ENCODE measurements at places on chromosomes 11 and 22.

GRCh38 chr22:44217346-44217745 is 36.6 kb downstream of the PARVG start:
- DNase-seq = no peak

GRCh38 chr11:61718046-61718531 is 34.3 kb upstream of the MYRF start:
- no peak for DNase-seq

DNA sequence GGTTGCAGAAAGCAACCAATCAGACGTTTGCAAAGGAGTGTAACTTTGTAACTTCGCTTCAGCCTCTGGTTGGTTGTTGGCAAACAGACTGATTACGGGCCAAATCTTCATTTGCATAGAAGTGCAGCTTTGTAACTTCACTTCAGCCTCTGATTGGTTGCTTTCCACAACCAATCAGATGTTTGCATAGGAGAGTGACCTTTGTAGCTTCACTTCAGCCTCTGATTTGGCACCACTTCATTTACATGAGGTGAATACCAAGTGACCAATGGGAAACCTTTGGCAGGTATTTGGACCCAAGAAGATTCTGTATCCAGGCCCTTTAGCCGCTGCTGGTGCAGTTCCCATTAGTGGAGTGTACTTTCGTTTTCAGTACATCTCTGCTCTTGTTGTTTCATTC is 16.0 kb downstream of the USP47 start:
- no peak for DNase-seq

DNA sequence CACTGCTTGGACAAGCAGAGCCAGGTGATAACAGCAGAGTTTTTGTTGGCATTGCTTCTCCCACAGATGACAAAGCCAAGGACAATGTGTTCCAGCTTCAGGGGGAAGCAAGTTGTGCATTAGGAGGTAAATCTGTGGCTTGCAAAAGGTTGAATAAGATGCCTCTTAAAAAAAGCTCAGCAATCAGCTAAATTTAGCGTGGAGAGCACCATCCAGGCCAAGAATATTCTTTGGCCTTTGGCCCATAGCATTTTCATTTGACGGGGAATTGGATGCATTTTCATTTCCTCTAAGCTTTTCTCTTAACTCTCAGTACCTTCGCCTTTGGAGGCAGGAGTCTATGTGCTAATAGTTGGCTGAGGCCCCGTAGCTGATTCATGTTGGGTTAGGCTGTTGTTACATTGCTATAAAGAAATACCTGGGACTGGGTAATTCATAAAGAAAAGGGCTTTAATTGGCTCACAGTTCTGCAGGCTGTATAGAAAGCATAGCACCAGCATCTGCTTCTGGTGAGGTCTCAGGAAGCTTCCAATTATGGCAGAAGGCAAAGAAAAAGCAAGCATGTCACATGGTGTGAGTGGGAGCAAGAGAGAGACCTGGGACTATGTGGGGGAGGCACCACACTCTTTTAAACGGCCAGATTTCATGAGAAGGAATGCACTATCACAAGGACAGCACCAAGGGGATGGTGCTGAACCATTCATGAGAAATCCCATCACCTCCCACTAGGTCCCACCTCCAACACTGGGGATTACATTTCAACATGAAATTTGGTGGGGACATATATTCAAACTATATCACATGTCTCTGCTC is 350.1 kb upstream of the C11orf87 start:
- no peak for DNase-seq

GRCh38 chr11:119380160-119380826 is 1.2 kb downstream of the USP2 start:
- no peak for DNase-seq

DNA sequence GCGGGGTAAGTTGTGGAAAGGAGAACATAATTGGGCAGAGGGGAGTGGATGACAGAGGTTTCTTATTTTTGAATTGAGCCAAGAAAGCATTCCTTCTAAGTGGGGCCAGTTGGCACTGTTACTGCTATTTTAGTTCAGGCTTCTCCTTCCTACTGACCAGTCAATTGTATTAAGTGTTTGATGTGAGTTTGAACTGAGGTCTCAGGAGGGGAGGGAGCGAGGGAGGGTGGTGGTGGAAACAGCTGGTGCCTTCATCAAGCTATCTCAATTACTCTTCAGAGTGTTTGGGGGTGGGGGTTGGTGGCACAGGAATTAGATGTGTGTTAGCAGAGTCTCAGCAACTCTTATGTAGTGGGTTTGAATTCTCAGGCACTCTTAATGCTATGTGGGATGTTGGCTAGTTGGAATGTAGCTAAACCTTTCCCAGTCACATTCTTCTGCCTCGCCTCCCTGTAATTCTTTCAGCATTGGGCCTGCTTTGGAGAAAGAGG is 14.5 kb downstream of the CTNND1 start:
- DNase-seq = no peak

- no peak for DNase-seq
These were observed 21.2 kb downstream of the PACSIN2 start for GRCh38 chr22:42993651-42994275.

DNA sequence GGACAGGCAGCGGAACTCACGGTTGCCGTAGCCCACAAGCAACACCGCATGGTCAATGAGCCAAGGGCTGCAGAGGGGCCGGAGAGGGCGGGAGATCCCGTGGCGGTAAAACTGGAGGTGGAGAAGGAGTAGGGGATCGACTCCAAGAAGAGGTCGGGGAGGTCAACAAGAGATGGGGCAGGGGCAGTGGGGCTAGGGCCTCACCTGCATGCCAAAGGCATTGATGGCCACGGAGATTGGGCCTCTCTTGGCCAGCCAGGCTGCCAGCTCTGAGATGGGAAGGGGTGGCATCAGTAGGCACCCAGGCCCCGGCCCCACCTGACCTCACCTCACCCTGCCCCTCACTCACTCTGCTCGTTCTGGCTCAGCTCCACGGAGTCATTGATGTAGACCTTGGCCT is 3.9 kb downstream of the CTSF start:
- no peak for DNase-seq

DNA sequence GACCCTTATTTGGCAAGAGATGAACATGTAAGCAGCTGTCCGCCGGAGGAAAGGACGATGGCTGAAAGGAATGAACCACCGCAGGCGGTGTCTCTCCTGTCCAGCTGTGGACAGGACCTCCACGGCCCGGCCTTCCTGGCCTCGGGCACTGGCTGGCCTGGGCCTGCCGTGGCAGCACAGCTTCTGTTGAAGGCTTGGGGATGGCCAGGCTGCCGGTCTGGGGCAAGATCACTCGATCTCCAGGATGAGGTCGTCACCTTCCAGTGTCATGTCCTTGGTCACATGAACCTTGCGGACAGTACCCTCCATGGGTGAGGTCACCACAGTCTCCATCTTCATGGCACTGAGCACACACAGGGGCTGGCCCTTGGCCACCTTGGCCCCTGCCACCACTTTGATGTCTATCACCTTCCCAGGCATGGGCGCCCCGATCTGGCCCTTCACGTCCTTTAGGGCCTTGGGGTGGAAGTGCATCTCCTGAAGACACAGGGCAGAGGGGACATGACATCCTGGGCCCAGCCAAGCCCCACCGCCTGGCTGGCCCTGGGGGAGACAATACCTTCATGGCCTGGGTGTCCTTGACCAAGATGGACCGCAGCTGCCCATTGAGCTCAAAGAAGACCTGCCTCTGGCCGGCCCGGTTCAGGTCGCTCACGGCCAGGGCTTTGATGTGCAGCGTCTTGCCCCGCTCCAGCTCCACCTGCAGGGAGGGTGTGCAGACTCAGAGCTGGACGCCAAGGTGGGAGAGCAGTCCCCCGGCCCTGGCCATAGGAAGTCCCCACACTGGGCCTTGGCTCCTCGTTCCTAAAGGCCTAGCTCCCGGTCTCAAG is 5.6 kb downstream of the RCE1 start:
- no peak for DNase-seq

Measured in NCI-H1436 treated with DMSO at 0.1 percent for 48 hours (cell line).